ENCODE measurements at places on chromosomes 2 and 18.

DNA sequence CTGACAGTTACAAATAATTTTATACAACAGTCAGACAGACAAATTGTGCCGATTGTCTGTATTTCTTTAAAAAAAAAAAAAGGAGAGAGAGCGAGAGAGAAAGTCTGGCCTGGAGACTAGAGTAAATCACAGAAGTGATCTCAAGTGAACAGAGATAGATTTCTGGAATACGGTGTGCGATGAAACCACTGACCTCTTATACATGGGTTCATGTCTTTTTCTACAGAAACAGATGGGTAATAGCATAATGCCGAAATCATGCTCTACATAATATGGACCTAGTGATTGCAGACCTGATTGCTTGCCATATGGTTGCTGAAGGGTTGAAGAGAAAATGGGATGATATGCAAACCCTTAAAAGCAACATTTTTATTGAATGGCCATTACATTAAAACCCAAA lies 403.3 kb upstream of the FANCL start:
- no peak for DNase-seq

GRCh38 chr2:17912266-17912691 lies 33.8 kb downstream of the KCNS3 start:
- DNase-seq: no peak

DNA sequence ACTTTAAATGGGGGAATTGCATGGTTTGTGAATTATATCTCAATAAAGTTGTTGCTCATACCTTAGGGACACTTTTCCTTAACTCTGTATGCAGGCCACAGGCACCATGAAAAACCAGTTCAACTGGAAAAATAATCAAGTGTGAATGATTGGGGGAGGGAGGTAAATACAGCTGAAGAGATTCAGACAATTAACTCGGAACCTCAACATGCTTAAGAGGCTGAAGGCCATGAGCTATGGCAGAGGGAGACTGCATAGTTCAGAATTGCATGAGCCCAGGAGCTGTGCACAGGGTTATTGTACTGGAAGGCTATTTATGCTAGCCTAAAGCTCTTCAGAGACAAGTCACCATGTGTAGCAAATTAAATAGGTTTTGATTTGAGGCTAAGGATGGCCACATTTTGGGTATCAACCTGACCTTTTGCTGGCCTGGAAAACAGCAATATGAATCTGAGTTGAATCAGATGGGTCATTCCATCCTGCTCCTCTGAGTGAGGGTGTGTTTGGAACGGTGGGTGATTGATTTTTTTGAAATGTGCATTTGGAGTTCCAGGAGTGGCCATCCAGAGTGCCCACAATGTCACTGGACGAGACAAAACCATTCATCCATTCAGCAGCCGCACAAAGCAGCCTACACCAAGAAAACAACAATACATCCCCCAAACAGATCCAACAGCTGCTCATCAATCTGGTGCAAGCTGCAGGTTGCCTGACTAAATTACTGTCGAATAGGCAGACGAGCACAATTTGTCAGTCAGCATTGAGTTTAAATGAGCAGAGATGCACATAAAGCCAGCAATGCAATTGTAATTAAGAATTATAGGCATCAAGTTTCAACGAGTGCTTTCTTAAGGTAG lies 42.5 kb downstream of the HRH4 start:
- DNase-seq: no peak

DNA sequence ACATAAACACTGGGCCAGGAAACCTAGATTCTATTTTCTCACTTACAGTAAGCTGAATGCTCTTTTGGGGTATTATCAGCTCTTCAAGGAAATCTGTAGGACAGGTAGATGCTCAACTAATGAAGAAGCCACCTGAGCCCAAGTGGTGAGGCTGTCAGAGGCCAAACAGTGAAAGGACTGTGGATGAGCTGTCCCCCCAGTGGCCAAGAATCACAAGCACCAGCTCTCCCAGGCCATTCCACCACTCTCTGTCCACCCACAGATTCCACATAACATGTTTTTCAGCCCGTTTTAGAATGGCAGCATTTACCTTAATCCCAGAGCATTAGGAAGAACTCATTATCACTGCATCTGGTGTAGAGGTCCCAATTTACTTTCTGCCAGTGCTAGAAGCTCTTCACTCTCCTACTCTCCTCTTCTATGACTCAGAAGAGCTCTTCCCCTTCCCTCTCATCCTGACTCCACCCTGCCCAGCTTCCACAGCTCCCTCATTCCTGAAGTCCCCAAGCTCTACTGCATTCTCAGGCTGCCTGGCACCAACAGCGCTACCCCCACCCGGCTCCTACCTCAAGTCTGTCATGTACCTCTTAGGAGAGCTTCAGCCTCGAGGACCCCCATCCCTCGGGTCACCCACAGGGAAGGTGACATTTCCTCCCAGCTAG lies 43.8 kb upstream of the GORASP2 start:
- DNase-seq: no peak

GRCh38 chr18:74387383-74387782 lies 69.7 kb downstream of the DIPK1C start:
- no peak for DNase-seq

DNA sequence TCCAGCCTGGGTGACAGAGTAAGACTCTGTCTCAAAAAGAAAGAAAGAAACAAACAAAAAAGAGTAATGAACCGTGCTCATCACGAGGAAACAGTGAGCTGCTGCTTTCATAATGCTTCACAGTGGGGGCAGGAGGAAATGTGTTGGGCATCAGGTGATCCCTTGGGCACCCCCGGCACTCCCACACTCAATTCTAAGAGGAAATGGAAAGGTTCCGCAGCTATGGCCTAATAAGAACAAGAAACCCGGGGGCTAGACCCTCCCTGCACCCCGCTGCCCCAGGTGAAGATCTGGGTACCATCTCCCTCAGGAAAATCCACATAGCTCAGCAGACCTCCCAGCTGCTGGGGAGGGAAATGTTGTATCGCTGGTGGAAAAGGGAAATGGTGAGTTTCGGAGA lies 118.9 kb downstream of the LPIN1 start:
- DNase-seq: no peak

- no peak for DNase-seq
Observed at GRCh38 chr2:172970660-172971059, 105.0 kb upstream of the MAP3K20 start.

GRCh38 chr2:144643537-144644336 lies 123.8 kb upstream of the ZEB2 start:
- DNase-seq: no peak
